T-cell (primary cell): ENCODE measurements at places on chromosomes 2 and 18. TPM values are rescaled to one million over a fixed set of nuclear protein-coding genes. Genes with fewer than 3 reads are reported as not detected.

ACMSD gene
- not detected for total RNA-seq

DNA sequence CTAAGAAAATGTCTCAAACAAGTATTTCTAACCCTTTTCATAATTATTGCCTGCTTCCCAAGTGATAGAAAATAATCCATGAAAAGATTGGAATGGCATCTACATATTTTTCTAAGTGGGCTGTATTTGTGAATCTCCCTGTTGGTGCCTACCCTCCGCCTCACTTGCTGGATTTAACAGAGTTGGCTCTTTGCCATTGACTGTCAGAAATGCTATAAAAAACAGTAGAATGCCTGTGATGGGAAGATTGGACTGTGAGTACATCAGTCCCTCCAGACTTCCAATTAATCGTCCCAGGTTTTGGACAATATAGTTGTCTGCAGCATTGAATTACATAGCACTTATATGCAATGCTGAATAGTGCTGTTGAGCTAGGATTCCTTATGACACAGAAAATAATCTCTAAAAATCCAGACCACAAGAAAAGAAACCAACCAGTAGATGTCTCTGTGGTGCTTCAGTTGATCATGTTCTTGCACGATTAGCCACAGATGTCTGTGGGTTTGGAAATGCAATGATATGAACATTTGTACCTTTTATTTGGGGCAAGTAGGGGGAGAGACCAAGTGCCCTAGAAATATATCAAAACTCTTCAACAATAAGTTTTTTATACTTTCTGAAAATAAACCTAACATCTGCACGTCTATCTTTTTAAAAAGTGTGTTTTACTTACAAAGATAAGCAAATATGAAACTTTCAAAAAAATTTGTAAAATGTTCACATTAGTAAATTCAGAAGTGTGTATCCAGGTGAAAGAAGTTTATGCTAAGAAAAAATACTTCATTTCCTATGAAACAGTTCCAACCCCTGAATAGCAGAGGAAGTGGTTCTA, 88.5 kb downstream of the DYNAP start:
- no peak for DNase-seq

- DNase-seq: no peak
Measured at GRCh38 chr2:64857581-64858471, 131.4 kb upstream of the SLC1A4 start.

EN1 gene
- total RNA-seq: not detected

RTP5 gene
- 1.3 TPM for total RNA-seq

DNA sequence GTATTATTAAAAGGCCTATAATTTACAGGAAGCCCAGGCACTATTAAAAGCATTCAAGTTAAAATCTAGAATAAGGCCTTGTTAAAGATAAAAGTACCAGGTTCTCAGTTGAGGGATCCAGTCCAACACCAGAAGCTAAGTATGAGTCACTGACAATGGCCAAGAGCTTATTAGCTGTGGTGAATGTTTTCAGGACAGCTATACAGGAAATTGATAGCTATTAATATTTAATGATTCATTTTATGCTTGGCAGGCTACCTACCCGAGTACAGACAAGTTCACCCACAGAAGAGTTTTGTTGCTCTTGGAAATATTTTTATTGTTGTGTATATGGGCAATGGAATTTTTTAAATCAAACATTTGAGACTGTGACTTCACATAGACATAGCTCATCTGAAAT, 729.6 kb upstream of the ZNF804A start:
- no peak for DNase-seq

DNA sequence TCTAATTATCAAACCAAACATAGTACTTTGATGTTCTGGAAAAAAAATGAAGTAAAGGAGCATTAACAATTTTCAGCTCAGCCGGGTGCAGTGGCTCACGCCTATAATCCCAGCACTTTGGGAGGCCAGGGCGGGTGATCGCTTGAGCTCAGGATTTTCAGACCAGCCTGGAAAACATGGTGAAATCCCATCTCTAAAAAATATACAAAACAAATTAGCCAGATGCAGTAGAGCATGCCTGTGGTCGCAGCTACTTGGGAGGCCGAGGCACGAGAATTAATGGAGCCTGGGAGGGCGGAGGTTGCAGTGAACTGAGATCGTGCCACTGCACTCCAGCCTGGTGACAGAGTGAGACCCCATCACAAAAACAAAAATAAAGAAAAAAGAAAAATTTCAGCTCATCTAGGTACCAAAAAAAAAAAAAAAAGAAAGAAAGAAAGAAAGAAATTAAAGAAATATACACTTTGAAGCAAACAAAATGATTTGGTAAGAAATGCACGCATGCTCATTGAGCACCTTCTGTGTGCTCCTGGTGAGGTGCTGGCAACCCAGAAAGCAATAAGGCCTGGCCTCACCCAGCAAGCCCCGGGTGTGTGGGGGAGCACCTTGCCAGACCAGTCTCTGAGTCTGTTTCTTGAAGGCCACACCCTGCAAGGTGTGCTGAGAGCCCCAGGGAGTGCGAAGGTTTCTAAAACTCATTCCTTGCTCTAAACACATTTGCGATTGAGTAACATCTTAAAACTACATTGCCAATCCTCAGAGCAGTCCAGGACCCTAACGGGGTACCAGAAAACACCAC, 133.5 kb downstream of the TFCP2L1 start:
- DNase-seq: no peak

NAT8 gene
- not detected for total RNA-seq

- DNase-seq: peak; percentile 44
Measured at GRCh38 chr2:24359129-24360049, 947 bp downstream of the ITSN2 start.

LRPPRC gene
- 54.5 TPM for total RNA-seq
